Calu3 (cell line): ENCODE measurements at places on chromosomes 3 and 15. TPM values are rescaled to one million over a fixed set of nuclear protein-coding genes. Genes with fewer than 3 reads are reported as not detected.
A peak's percentile ranks its signal among the peaks of the same experiment; 100 is the strongest.

DNA sequence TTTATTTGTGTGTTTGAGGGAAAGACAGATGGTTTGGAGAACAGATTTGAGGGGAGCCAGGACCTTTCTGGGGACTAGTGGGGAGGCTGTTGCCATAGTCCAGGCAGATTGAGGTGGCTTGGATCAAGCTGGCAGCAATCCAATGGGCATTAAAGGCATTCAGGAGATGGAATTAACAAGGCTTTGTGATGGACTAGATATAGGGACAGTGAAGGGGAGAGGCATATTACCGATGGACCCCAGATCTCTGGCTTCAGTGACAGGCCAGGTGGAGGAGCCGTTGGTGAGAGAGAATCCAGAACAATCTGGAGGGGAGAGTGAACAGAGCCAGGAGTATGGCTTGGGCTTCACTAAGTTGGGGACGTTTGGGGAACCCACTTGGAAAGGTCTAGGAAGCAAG is 124.8 kb downstream of the EEFSEC start:
- H3K4me1 ChIP-seq, result no peaks in the 10 kb centered on the region
- H3K27ac ChIP-seq, result no peak overlapping the region
- H3K27me3 ChIP-seq, result no peaks in the 10 kb centered on the region
- no peak for DNase-seq

DNA sequence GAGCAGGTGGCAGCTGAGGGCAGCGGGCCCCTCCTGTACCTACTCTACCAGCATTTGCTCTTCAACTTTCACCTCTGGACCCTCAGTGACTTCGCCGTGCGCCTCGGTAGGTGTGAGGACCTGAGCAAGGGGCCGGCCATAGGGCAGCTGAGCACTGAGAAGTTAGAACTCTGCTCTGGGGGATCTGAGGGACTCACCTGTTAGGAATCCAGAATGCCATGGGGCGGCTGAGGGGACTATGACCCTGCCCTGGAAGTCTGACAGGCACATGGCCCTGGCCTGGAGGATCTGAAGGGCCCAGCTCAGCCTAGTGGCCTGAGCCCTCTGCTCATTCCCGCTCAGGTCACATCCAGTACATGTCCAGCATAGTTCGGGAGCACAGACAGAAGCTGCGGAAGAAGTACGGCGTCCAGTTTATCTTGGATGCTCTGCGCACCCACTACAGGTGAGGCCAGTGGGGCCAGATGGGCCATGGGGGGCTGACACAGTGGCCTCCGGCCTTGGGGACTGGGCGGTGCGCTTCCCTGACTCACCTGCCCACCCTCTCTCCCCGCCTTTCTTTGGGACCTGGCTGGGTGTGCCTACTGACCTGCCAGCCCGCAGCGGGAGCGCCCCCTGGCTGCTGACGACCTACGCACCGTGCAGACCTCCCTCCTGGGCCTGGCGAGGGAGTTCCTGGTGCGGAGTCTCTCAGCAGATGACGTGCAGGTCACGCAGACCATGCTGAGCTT is 18.8 kb downstream of the NBEAL2 start:
- peak; percentile 84 for DNase-seq
- H3K27ac ChIP-seq, result no peak overlapping the region
- H3K4me1 ChIP-seq, result no peaks in the 10 kb centered on the region
- peaks cover 41% of the 10 kb centered on the region for H3K36me3 ChIP-seq

- no peaks in the 10 kb centered on the region for H3K27me3 ChIP-seq
- no peaks in the 10 kb centered on the region for H3K36me3 ChIP-seq
- no peak for DNase-seq
- no peak overlapping the region for H3K27ac ChIP-seq
These were observed 31.6 kb downstream of the PGBD4 start for GRCh38 chr15:34133511-34133910.

- H3K4me3 ChIP-seq, result no peak overlapping the region
- no peaks in the 10 kb centered on the region for H3K36me3 ChIP-seq
- no peaks in the 10 kb centered on the region for H3K27me3 ChIP-seq
- no peak for DNase-seq
- H3K27ac ChIP-seq, result no peak overlapping the region
These were observed 38.3 kb upstream of the ARHGEF3 start for GRCh38 chr3:56839784-56840715.

DNA sequence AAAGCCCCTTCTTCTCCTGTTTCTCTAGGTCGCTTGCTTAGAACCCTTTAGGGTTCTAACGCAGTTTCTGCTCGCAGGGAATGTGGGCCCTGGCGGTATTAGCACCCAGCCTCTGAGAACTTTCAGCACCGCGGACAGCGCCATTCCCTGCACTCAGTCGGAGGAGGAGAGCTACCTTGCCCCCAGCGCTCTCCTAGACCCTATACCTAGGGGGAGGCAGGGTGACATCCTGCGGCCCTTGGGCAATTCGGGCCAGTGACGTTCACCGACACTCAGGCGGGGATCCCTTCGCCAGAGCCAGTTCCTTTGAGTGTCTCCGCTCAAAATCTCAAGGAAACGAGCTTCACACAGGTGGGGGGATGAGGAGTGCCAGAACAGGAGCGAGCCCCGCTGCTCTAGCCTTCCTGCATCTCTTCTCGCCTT is 1.3 kb downstream of the SLC7A14 start:
- no peaks in the 10 kb centered on the region for H3K4me1 ChIP-seq
- H3K36me3 ChIP-seq, result no peaks in the 10 kb centered on the region
- peaks cover 64% of the 10 kb centered on the region for H3K27me3 ChIP-seq
- H3K4me3 ChIP-seq, result no peak overlapping the region
- H3K27ac ChIP-seq, result no peak overlapping the region
- DNase-seq, result peak; percentile 68

GRCh38 chr3:169241991-169242707 is 421.4 kb downstream of the MECOM start:
- peaks cover 52% of the 10 kb centered on the region for H3K4me1 ChIP-seq
- H3K27ac ChIP-seq, result peak overlapping the region; percentile 90
- peak overlapping the region; percentile 78 for H3K4me3 ChIP-seq

- no peak for DNase-seq
- no peaks in the 10 kb centered on the region for H3K27me3 ChIP-seq
- H3K36me3 ChIP-seq, result no peaks in the 10 kb centered on the region
These were observed 325.3 kb downstream of the THSD4 start for GRCh38 chr15:71440489-71441110.

- no peak for DNase-seq
- peaks cover 17% of the 10 kb centered on the region for H3K4me1 ChIP-seq
- H3K36me3 ChIP-seq, result no peaks in the 10 kb centered on the region
- no peaks in the 10 kb centered on the region for H3K27me3 ChIP-seq
- no peak overlapping the region for H3K27ac ChIP-seq
- H3K4me3 ChIP-seq, result no peak overlapping the region
These were observed 174.4 kb downstream of the STAG1 start for GRCh38 chr3:136577791-136578190.

DNA sequence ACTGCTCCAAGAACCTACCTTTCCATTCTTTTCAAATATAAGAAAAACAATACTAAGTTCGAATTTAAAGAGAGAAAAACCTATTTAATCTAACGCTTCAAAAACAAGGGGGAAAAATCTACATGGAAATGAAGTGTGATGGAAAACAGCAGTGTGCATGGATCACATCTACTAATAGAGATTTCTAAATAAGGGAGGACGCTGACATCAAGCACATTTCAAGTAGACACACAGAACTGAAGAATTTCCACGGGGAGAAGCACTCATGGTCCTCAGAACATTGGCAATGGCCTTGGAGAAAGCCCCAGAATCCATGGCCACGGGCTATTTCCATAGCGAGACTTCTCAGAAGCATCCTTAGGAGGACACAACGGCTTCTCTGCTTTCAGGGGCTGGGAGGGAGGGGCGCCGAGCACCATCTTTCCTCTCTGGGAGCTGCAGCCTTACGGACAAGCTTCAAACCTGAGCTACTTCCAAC is 1.0 kb downstream of the TASOR start:
- H3K4me1 ChIP-seq, result no peaks in the 10 kb centered on the region
- no peaks in the 10 kb centered on the region for H3K27me3 ChIP-seq
- H3K4me3 ChIP-seq, result peak overlapping the region; percentile 88
- no peak for DNase-seq
- peaks cover 46% of the 10 kb centered on the region for H3K36me3 ChIP-seq

DNA sequence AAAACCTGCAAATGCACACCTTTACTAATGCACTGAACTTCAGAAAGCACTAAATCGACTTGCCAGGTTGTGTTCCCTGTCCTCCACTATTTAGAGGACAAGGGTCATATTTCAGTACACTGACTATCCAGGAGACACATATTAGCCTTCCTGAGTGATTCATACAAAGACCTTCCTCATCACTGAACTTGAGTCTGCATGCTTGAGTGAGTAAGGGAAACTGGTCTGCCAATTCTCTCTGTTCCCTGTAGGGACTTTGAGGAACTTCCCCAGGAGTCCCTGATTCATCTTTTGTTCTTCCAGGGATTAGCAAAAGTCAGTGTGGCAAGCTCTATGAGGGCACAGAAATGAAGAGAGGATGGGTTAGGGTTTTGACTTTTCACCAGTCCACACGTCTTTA is 565.9 kb downstream of the PDCD6IP start:
- no peaks in the 10 kb centered on the region for H3K27me3 ChIP-seq
- DNase-seq, result no peak
- no peak overlapping the region for H3K4me3 ChIP-seq
- no peaks in the 10 kb centered on the region for H3K4me1 ChIP-seq
- no peaks in the 10 kb centered on the region for H3K36me3 ChIP-seq

DNA sequence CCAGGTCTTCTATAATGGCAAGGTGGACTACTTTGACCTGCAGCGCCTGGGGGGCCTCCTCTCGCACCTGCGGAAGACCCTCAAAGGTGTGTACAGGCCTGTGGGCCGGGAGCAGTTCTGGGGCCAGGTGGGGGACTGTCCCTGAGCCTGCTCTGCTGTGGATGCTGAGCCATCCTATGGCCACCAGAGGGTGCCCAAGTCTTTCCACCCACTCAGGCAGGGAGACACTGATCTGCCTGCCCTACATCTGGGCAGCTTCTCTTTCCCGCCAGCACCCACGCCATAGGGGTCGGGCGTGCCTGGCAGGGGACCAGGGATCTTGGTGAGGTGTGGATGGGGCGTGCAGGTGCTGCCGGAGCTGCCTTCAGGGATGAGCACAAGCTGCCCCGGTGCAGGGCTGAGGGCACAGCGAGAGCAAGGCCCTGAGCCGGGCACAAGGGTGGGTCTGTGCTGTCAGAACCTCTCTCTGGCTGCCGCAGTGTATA is 14.1 kb downstream of the RNF123 start:
- peak; percentile 68 for DNase-seq
- no peak overlapping the region for H3K4me3 ChIP-seq
- H3K27me3 ChIP-seq, result no peaks in the 10 kb centered on the region
- H3K4me1 ChIP-seq, result no peaks in the 10 kb centered on the region

DNA sequence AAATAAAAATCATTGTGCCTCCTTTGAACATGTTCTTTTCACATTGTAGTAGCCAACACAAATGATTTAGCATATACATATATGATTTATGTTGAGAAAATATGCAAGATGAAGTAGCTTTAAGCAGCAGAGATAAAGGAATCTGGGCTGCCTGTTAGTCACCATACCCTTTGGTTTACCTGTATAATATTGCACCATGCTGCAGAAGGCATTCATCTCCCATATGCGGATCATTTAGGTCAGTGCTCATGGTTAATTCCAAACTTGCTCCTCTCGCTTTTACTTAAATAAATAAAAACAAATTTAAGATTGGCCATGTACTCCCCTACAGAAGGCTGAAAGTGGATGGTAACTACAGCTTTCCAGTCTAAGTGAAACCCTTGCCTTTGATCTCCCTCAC is 86.7 kb upstream of the TBL1XR1 start:
- H3K4me3 ChIP-seq, result no peak overlapping the region
- H3K27me3 ChIP-seq, result no peaks in the 10 kb centered on the region
- H3K27ac ChIP-seq, result no peak overlapping the region
- no peak for DNase-seq
- H3K4me1 ChIP-seq, result peaks cover 36% of the 10 kb centered on the region
- peaks cover 4% of the 10 kb centered on the region for H3K36me3 ChIP-seq

- H3K36me3 ChIP-seq, result no peaks in the 10 kb centered on the region
- H3K27ac ChIP-seq, result peak overlapping the region; percentile 34
- DNase-seq, result no peak
- H3K4me1 ChIP-seq, result no peaks in the 10 kb centered on the region
These were observed 145.2 kb downstream of the P3H2 start for GRCh38 chr3:189975391-189975990.

DNA sequence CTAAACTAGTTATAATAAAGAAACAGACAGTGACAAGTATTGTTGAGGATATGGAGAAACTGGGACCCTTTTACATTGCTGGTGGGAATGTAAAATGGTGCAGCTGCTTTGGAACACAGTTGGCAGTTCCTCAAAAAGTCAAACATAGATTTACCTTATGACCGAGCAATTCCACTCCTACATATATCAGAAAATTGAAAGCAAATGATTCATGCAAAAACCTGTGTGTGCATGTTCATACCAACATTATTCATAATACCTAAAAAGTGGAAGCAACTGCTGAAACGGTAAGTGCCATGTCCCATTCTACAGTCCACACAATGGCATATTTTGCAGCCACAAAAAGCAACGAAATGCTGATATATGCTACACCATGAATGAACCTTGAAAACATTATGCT is 12.2 kb upstream of the SEC61A1 start:
- no peak overlapping the region for H3K4me3 ChIP-seq
- H3K4me1 ChIP-seq, result peaks cover 6% of the 10 kb centered on the region
- no peaks in the 10 kb centered on the region for H3K36me3 ChIP-seq
- no peak for DNase-seq
- peaks cover 56% of the 10 kb centered on the region for H3K27me3 ChIP-seq
- no peak overlapping the region for H3K27ac ChIP-seq

DNA sequence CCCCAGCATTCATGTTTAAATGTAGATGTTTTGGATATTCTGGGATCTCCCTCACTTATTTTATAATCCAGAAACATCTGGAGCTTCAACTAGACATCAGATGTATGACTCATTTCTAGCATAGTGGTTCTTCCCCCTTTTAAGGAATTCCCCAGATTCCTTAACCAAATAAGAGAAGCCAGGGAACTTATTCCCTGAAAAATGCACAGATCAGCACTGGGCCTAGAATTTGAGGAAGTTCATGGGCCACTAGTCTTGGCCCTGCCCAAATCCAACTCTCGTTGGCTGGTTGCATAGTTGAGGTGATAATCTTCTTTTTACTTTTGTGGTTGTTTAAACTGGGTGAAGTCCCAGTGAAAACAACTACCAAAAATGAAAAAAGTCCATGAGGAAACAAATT is 20.4 kb downstream of the RARRES1 start:
- H3K4me3 ChIP-seq, result no peak overlapping the region
- no peaks in the 10 kb centered on the region for H3K27me3 ChIP-seq
- H3K36me3 ChIP-seq, result peaks cover 97% of the 10 kb centered on the region
- no peak for DNase-seq
- peaks cover 59% of the 10 kb centered on the region for H3K4me1 ChIP-seq
- peak overlapping the region; percentile 73 for H3K27ac ChIP-seq

- no peak overlapping the region for H3K27ac ChIP-seq
- H3K4me1 ChIP-seq, result no peaks in the 10 kb centered on the region
- no peak overlapping the region for H3K4me3 ChIP-seq
- peaks cover 45% of the 10 kb centered on the region for H3K27me3 ChIP-seq
- DNase-seq, result no peak
These were observed 67.4 kb downstream of the FBLN2 start for GRCh38 chr3:13616359-13616758.

The HHATL gene
- total RNA-seq, result not detected in 2 replicates

The SLC6A1 gene
- total RNA-seq, result not detected in 2 replicates

The CADPS gene
- total RNA-seq, result 0.54 TPM in 1 of 2 replicates, not detected in the other

The ARGFX gene
- total RNA-seq, result not detected in 2 replicates

The STAB1 gene
- total RNA-seq, result 0.26 TPM in 1 of 2 replicates, not detected in the other

The ADAMTS9 gene
- total RNA-seq, result 54.6 and 63.3 TPM in 2 replicates

The APOD gene
- 0.34 TPM in 1 of 2 replicates, not detected in the other for total RNA-seq

The PRR20G gene
- not detected in 2 replicates for total RNA-seq

The DPPA2 gene
- total RNA-seq, result not detected in 2 replicates

The HYAL1 gene
- 1.3 and 1.5 TPM in 2 replicates for total RNA-seq

The RNU5B-1 gene
- 20.3 and 25.8 TPM in 2 replicates for total RNA-seq
